Stimulated activated CD8-positive, alpha-beta memory T cell treated with anti-CD3 and anti-CD28 coated beads, Interleukin-4, amount 100 ng/mL, for 4 hours (primary cell): ENCODE measurements at places on chromosomes 2 and 18.

DNA sequence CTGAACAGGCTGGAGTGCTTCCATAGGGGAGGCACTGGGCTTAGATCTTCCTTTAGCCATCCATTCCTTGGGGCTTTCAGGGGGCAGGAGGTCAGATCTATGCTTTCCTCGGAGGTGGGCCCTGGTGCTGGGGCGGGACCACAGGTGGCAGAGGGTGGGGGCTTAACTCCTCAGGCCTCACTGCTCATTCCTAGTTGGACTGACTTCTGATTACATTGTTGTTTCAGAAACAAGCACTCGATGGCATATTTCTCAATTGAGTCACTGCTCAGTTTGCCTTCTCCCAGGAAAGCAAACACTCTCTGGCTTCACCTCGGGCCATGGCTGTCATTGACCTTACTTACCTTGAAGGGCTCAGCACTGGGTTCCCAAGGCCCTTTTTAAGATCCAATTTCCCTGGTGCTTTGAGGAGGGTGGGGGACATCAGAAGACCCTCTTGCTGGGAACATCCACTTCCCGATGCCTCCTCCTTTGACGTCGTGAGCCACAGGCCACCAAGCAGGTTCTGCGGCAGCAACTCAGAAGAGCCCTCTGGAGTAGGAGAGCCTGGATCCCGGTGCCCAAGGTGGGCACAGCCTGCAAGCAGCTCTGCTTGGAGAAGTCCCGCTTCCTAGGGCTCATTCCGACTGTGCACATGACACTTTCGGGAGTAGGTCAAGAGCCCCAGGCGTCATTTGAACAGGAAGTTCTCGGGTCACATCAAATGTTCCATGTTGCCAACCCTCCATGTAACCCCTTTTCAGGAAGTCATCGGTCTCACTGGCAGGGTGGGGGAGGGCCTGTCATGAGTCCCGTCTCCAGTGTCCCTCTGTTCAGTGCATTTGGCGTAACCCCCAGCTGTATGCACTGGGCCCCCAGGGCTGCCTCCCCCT lies 40.6 kb downstream of the SDC1 start:
- DNase-seq, result no peak

DNA sequence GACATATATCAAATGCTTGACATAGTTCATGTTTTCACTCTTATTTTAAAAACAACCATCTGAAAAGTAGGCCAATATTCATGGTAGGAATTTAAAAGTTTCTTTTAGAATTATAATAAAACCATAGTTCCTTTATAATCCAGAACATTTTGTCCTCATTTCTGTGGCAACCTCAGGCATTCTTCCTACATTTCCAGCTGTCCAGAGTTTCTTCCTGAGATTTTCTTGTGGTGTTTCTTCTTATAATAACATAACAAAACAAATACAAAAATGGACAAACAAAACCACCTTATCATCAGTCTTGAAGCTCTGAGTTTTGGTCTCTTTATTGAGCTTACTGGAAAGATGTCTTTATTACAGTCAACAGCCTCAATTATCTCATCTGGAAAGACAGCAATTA lies 2028.6 kb upstream of the CELF4 start:
- DNase-seq, result no peak

- DNase-seq, result no peak
These were observed 194.4 kb downstream of the TMX3 start for GRCh38 chr18:68520406-68521075.

- no peak for DNase-seq
These were observed 56.9 kb downstream of the BCL2 start for GRCh38 chr18:63262369-63263335.

GRCh38 chr2:46163098-46163430 lies 134.1 kb upstream of the EPAS1 start:
- no peak for DNase-seq
